NCI-H1048 (cell line): ENCODE measurements at places on chromosomes 13 and 19.

GRCh38 chr13:50798923-50799322, 44.6 kb downstream of the DLEU7 start:
- no peak for DNase-seq

- no peak for DNase-seq
Measured at GRCh38 chr13:76440568-76440967, 445.6 kb downstream of the KCTD12 start.

GRCh38 chr13:46392967-46393366, 5.9 kb upstream of the RUBCNL start:
- DNase-seq = no peak

DNA sequence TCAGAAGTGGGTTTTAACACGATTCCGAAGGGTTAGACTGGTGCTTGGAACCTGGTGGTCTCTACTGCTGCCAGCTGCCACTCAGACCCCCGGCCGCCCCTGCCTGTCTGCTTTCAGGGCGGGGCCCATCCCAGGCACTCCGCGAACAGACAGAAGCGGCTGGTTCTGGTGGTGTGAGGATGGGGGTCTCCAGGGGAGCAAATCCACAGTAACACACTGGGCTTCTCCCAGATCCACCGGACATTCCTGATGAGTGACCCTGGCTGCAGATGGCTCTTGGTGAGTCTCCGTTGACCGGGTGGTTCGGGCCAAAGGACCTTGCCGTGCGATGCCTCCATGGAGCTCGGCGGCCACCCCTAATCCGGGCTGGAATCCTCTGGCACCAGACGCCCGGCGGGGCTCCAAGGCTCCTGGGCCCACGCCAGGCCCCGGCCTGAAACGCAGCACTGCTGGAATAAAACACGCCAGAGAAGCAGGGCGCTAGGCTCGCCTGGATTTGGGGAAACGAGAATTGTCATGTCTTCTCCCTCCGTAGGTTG, 2.1 kb upstream of the PTBP1 start:
- DNase-seq = no peak

DNA sequence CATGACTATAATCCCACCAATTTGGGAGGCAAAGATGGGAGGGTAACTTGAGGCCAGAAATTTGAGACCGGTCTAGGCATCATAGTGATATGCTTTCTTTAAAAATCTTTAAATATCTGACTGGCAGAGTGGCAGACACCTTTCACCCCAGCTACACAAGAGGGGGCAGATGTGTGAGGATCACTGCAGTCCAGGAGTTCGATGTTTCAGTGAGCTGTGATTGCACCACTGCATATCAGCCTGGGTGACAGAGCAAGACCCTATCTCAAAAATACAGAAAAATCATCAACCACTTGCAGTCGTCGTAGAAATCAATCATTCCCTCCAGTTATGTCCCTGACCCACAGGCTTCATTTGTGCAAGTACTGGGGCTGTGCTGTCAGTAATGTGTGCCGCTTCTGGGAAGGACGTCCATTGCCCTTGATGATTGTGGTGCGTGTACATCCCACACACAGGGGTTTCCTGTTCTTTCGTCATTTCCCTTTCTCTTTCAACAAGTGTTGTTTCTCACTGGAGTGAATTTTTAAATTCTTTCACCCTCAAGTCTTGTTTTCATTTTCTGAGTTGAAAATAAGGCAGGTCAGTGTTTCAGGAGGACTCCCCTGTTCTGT, 1.4 kb downstream of the LGALS14 start:
- no peak for DNase-seq

DNA sequence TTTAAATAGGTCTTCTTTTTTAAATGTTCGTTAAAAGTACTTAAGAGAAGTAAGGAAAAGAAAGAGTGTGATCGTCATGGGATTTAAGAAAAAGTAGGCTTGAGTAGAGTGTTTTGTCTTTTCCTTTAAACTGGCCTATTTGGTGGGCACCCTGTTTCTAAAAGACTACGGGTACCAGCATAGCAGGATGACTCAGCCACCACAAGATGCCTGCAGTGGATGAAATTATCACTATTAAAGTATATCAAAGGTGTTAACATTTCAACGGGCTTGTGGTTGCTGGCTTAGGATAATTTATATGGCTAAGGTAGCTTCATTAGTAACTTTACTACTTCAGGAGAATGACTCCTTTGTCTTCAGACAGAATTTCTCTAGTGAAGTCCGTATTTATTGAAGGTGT, 112.6 kb downstream of the STARD13 start:
- DNase-seq = no peak

DNA sequence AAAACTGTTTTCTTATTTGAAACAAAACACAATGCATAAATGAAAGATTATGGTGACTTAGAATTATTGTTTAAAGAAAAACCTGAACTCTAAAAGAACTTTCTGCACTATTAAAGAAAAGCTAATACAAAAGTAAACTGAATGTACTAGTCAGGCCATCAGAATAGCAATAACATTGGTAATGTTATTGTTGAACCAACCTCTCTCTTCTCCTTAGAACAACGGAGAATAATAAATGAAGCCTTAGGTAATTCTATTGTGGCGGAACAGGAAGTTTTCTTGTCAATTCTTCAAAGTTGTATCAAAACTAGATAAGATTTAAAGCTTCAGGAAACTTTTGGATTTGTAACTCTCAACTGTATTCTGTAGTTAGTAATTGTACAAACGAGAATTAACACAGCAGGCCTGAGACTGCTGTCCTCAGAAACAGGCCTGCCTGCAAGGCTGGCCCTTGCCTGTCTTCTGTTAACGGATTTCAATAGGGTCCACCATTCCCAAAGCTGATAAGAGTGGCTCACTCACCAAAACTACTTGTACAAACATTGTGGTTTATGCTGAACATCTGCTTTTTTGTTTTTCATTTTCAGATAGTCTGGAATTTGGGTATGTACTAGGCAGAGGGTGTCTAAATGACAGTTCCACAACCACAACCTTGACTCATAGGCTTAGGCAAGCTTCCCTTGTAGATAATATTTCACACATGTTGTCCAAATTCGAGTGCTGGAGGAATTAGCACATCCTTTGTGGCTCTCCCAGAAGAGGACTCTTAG, 825.8 kb downstream of the GPC5 start:
- no peak for DNase-seq

- DNase-seq = no peak
Measured at GRCh38 chr13:27667946-27668345, 46.3 kb downstream of the POLR1D start.

DNA sequence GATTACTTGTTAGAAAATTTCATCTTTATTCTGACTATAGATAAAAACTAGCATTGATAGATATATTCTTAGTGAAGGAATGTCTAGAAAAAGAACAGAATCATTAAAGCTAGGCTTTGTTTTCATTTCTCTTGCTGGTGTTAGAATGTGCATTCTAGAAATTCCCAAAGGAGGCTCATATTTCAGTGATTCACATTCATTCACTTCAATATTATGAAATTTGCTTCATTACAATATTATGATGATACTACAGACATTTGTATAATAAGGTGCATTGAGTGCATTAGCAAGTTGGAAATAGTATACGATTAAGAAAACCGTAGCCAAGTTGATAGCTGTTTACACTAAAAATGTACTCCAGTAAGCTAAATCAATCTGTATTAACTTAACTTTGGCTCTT, 70.7 kb upstream of the MYCBP2 start:
- no peak for DNase-seq

DNA sequence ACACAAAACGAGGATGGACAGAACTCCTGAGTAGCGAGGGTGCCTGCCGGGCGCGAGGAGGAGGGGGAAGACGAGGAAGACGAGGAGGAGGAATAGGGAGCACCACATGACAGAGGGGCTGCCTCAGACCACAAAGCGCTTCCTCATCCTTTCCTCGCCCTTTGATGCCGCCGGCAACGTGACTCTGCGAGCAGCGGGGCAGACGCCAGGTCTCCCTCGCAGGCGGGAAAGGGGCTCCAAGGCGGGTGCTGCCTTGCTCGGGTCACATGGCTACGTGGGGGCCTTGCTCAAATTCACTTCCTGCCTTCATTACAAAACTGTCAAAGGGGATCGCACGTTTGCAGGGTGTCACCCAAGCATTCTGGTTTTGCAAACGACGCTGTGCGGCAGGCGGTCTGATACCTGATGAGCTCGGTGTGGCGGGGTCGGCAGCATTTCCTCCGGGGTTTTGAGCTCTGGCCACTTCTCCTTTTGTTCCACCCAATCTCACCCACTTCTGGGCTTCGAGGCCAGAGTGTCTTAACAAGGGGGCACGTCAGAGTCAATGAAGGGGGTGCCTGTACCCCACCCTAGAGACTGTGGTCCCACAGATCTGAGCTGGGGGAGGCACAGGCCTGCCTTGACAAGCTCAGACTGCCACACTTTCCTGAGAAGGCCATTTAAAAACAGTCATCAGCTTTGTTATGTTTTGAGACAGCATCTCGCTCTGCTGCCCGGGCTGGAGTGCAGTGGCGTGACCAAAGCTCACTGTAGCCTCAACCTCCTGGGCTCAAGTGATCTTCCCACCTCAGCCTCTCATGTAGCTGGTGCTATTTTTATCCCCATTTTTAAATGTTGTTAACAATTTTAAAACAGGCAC, 14.9 kb downstream of the MAP2K2 start:
- DNase-seq = no peak

- no peak for DNase-seq
Measured at GRCh38 chr19:51333836-51334460, 8.0 kb downstream of the VSIG10L start.

- DNase-seq = no peak
Measured at GRCh38 chr19:49229416-49229815, 71.8 kb downstream of the TRPM4 start.

DNA sequence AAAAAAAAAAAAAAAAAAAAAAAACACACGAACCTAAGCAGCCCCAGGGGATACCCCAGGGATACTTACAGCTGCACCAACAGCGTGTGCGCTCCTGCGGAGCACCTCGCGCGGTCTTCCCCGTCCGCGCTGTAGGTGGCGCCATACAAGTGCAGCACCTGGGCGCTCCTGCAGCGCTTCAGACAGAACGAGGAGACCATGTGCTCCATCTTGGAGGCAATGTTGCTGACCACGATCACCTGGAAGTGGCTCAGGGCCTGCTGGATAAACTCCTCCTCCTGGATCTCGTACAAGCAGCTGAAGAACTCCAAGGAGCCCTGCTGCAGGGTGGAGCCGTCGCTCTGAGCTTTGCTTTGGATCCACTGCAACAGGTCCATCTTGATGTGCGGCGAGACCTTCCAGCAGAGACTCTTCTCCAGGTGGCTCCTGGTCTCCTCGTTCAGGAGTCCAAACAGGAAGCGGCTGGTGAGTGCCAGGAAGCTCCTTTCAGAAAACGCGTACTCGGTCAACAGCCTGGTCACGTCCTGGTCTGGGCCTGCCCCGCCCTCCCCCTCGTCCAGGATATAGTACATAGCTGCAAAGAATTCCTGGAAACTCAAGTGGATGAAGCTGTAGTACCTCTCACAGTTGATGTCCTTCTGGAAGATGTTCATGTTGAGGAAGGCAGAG, 14.5 kb downstream of the NLRP12 start:
- DNase-seq = no peak

DNA sequence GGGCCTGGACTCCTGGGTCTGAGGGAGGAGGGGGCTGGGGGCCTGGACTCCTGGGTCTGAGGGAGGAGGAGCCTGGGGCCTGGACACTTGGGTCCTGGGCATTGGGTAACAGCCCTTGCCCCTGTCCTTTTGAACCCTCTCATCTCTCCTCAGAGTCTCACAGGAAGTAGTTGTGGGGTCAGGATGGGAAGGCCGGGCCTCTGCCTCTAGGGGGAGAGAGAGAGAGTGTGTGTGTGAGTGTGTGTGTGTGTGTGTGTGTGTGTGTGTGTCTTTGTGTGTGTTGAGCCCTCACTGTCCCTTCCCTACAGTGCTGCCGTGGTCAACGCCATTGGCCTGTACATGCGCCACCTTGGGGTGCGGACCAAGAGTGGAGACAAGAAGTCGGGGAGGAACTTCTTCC, 10.9 kb downstream of the ARHGEF1 start:
- DNase-seq = no peak

- DNase-seq = no peak
Measured at GRCh38 chr13:51118809-51119431, 7.8 kb upstream of the C13orf42 start.

DNA sequence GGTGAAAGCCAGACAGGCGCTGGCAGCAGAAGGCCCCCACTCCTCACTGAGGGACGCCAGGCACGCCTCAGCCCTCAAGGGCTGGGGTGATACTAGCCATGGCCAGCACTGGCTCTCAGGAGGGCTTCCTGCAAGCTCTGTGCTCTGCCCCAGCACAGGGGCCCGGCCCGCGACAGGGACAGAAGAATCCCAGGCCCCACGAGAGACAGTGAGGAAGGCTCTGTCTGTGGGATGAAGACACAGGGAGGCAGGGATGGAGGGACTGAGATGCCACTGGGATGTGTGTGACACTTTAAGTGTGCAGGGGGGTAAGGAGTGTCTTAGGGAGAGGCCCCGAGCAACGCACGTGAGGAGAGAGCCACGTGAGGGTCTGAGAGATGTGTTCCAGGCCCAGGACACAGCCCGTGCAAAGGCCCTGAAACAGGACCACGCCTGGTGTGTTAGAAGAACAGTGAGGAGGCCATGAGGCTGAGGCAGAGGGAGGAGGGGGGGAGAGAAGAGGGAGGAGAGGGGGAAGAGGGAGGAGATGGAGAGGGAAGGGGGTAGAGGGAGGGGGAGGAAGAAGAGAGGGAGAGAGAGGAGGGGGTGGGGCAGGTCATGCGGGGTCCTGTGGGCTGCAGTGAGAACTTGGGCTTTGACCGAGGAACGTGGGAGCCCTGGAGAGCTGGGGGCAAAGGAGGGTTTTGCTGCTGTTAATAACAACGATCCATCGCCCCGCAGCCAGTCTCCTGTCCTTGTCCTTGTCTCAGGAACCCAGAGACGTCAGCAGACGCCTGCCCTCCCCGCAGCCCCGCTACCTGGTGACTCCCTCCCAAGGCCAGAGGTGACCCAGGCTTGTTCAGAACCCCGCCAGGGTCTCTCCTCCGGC, 7.2 kb downstream of the RPL36 start:
- no peak for DNase-seq

DNA sequence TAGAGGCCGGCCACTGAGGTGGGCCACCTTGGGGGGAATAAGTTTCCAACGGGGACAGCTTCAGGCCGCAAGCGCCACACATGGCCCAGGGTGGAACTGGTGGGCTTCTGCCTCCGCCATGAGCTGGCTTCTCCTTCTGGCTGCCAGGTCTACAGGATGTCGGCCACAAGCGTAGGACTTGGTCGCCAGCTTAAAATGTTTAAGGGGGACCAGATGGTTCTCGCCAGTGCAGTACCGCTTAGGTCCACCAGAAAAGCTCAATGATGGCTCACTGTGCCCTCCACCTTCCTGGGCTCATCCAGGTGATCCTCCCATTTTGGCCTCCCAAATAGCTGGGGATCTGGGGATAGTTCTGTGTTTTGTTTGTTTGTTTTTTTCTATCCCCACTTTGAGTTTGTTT, 38.7 kb upstream of the ZNF254 start:
- no peak for DNase-seq

DNA sequence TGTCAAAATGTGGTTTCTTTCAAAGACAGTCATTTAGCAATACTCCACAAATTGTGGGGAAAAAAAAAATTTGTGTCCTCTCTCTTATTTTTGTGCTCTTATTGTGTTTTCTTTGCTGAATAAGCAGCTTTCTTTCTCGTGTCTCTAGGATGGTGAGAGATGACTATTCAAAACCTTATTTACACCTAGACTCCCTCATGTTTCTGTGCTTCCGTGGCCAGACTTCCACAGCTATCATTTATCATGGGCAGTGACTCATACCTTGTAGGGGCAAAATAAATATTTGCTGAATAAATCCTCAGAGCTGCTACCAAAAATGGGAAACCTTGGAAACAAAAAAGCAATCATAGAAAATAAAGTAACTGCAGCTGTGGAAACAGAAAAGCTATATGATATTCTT, 204.9 kb upstream of the MIR17HG start:
- DNase-seq = no peak

GRCh38 chr13:90868321-90868920, 479.1 kb upstream of the MIR17HG start:
- no peak for DNase-seq
